AG09309 (cell line): ENCODE measurements at places on chromosomes 12 and 14.
A peak's percentile ranks its signal among the peaks of the same experiment; 100 is the strongest.

GRCh38 chr12:30896461-30896860, 30.1 kb upstream of the TSPAN11 start:
- DNase-seq: peak; percentile 14

DNA sequence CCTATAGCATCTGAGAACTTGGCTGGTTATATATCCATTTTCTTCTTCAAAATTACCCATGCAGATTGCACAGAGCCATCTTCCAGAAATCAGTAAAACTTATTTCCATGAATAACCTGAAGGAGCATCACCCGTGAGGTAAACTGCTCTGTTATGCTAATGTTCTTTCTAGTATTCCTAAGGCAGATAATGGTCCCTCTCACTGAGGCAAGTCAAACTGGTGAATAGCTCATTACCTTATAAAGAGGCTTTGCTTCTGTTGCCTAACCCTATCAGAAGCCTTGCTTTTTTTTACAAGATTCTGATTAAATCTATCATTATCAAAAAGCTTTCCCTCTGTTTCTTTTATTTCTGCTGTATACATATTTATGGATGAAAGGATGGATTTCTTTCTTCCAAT, 307.6 kb upstream of the FLRT2 start:
- no peak for DNase-seq

DNA sequence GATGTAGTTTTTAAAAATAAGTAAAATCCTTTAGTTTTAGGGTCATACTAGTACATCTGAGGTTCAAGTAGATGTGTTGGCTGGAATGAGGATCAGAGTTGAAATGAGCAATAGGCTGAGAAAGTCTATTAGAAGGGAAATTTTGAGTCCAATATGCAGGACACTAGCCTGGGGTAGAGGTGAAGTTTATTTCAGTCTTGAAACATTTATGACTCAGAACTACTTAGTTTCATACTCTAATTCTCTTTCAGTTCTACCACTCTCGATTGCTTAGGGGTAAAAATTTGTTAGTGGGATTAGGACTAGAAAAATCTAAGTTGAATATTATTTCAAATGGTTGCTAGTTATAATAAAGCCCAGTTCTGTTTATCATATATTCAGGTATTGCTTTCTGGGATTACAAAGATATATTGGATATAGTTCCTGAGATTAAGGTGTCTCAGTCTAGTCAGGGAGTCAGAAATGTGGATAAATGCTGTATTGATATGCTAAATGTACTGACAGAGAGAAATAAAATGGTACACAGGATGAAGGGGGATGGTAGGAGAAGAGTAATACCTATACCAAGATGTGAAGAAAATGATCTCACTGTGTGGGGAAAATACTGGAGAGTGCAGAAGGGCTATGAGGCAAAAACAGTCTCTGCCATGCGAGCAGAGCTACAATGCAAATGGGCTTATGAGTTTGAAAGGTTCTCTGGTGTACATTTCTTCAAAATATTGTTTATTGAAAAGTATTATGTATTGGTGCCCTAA, 395.8 kb upstream of the FBXO33 start:
- DNase-seq: no peak

- no peak for DNase-seq
These were observed 31.7 kb upstream of the TUBA1C start for GRCh38 chr12:49232940-49233841.

GRCh38 chr12:128801879-128802391, 21.8 kb downstream of the SLC15A4 start:
- DNase-seq: no peak

GRCh38 chr14:49420201-49420600, 166.0 kb downstream of the RPS29 start:
- DNase-seq: no peak

- no peak for DNase-seq
These were observed 3.8 kb upstream of the HIF1A start for GRCh38 chr14:61691495-61691894.

GRCh38 chr14:101235335-101236103, 325.8 kb upstream of the DIO3 start:
- DNase-seq: no peak

DNA sequence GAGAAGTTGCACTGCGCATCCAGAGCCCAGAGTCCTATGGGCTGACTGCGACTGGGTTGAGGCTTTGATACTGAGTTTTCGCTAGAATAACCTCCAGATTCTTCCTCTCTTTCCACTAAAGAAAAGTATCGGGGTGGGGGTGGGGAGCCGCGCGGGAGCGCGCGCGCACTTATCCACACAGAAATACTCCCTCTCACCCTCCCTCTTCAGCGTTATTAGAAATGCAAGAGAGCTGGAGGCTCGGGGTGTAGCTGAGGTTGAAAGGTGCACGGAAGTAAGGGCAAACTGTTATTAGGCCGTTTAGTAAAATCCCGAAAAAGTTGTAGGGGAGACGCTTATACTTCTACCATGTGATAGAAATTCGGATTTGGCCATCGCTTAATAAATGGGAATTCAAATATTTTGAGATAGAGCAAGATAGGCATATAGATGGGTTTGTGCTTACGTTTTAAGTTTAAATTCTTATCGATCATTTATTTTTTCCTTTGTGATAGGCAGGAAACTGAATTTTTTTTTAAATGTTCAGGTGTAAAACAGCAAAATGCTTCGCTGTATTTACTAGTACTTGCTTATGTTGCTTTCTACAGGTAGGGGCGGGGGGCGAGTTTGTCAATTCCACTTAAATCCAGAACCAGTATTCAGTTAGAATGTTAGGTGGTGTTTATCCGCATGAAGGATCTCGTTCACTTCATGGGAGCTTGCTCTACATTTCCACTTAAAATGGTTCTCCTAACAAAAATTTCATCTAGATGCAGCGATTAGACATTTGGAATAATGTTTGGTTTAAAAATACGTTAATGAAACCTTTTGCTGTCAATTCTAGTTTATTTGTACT, 1.1 kb downstream of the ARHGAP5 start:
- no peak for DNase-seq

DNA sequence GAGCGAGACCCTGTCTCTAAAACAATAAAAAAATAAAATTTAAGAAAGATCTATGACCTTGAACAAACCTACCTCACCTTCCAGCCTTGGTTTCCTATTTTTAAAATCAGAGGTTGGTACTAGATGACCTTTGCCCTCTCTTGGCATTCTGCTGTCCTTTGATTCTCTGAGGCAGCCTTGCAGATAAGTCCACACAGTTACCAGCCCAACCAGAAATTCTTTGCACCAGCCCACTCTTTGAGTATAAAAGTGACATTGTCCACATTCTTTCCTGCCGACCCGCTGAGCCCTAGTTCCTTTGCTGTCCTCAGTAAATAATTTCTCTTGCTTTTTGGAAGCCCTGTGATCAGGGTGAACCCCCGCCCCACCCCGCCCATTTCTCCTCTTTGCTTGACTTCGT, 150.4 kb downstream of the PHETA1 start:
- no peak for DNase-seq

GRCh38 chr12:112172556-112173324, 47.4 kb downstream of the TRAFD1 start:
- DNase-seq: no peak

DNA sequence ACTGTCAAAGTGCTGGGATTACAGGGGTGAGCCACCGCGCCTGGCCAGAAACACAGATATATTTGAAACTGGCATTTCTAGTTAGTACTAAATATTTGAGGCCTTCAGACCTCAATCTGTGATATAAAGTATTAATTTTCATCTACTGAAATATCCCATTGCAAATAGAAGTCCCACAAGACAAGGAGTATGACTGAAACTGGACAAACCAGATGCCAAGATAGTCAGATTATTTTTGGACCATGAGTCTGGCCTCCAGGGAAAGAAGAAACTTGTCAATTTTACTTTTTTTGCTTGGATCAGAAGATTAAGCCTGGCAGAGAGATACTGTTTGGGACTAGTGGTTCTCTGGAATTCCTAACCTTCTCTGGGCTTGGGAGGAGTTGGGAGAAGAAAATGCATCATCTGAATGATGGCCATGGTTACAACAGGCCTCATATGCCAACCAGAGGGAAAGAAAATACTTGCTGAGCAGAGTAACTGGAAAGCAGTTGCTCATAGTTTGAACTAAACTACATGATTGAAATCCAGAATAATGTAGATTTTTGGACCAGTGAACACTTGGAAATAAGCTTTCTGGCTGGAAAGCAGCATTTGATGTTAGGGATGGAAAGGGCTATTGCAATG, 2.9 kb upstream of the SMOC1 start:
- DNase-seq: no peak

DNA sequence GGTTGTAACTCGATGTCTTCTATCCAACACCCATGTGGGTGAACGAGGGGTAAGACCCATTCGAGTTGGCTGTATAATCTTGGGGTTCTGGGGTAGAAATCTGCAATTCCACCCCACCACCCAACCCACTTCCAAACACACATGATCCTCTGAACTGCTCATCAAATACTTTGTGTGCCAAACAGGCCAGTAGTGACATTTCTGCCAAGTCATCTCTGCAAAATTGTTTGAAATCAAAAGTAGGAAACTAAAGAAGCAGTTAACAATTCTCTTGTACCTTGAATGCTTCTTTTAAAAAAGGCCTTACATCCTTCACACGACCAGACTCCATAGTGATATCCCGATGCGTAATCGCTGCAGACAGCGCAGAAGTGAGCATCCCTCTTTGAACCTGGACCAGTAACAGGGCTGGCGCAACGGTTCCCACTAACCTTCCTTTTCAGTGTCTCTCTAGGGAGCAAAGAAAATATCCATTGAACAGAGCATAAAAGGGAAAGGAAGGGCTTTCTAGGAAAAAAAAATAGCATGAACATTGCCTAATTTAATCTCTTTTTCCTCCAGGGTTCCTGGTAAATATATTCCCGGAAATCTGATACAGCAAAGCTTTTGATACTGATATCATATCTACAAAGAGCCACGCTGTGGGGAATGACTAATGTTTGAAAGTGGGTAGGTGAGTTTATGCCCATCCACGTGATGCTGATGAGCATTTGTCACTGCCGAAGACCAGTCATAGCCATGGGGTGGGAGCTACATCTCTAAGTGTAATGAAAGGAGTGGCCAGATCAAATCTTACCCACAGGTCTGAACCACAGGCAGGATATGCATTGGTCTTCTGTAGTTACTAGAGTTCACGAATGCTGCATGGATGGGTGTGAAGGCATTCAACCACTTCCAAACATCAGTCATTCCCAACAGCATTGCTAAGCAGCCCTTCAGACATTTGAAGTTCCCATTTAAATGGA, 14.2 kb downstream of the ESR2 start:
- DNase-seq: no peak

GRCh38 chr14:54129850-54130640, 173.4 kb upstream of the BMP4 start:
- DNase-seq: no peak

DNA sequence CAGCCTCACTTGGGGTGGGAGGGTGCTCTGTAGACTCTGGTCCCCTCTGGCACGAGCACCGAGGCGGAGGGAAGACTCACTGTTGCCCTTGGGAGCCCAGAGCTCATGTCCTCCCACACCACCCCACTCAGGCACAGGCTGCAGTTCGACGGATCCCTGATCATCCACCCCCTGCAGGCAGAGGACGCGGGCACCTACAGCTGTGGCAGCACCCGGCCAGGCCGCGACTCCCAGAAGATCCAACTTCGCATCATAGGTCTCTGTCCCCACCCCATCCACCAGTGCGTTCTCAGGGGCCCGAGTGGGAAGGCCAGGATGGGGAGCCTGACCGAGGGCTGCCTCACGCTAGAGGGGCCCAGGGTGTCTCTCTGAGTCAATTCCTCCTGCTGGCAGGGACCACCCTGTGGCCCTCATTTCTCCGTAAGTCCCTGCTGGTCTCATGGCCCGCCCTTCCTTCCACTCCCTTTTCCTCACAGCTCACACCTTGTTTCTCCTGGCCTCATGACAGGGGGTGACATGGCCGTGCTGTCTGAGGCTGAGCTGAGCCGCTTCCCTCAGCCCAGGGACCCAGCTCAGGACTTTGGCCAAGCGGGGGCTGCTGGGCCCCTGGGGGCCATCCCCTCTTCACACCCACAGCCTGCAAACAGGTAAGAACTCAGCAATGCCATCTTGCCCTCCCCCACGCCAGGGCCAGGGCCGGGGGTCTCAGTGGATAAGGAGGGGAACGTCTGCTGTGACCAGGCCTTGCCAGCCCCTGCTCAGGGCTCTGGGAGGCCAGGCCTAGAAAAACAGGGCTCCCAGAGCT, 27.0 kb downstream of the PAPLN start:
- no peak for DNase-seq

DNA sequence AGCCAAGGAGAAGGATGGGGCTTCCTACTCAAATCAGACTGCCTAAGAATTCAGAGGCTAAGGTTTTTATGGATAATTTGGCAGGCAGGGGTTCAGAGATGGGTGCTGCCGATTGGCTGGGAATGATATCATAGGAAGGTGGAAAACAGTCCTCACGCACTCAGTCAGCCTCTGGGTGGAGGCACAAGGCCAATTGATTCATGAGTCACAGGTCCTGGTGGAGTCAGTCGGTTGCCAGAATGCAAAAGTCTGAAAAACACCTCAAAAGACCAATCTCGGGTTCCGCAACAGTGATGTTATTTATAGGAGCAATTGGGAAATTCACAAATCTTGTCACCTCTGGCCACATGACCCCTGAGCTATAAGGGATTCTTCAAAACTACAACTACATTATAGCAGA, 105.5 kb downstream of the GXYLT1 start:
- DNase-seq: peak; percentile 43

- DNase-seq: no peak
These were observed 419.5 kb downstream of the TMEM121 start for GRCh38 chr14:105945896-105946295.

- no peak for DNase-seq
These were observed 159.9 kb upstream of the PARP11 start for GRCh38 chr12:4032924-4033615.

- no peak for DNase-seq
These were observed 100.8 kb downstream of the SAMD4A start for GRCh38 chr14:54667764-54668163.

DNA sequence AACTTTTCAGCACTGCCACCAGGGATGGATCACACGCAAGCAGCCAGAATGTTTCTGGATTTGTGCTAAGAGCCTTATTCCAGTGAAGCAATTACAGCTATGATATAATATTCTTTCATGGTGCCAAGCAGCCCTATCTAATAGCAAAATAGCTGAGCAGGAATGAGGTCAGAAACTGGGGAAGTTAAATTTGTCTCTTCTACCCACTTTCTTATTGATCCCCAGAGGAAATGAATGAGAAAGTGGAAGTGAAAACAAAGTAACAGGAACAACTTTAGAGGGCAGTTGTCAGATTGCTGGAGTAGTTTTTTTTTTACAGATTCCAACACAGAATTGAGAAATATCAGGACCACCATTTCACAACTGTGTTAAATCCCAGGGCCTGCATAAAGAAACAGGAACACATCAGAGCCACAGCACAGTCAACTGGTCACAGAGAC, 44.8 kb downstream of the GCH1 start:
- no peak for DNase-seq

DNA sequence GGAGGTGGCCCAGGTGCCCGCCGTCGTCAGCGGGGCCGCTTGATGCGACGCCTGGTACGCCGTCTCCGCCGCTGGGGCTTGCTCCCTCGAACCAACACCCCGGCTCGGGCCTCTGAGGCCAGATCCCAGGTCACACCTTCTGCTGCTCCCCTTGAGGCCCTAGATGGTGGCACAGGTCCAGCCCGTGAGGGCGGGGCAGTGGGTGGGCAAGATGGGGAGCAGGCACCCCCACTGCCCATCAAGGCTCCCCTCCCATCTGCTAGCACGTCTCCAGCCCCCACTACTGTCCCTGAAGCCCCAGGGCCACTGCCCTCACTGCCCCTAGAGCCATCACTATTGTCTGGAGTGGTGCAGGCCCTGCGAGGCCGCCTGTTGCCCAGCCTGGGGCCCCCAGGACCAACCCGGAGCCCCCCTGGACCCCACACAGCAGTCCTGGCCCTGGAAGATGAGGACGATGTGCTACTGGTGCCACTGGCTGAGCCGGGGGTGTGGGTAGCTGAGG, 5.5 kb downstream of the LRP10 start:
- DNase-seq: no peak
